CD4-positive, alpha-beta T cell (primary cell): ENCODE measurements at places on chromosomes 6 and 20. TPM values are rescaled to one million over a fixed set of nuclear protein-coding genes. Genes with fewer than 3 reads are reported as not detected.

DNA sequence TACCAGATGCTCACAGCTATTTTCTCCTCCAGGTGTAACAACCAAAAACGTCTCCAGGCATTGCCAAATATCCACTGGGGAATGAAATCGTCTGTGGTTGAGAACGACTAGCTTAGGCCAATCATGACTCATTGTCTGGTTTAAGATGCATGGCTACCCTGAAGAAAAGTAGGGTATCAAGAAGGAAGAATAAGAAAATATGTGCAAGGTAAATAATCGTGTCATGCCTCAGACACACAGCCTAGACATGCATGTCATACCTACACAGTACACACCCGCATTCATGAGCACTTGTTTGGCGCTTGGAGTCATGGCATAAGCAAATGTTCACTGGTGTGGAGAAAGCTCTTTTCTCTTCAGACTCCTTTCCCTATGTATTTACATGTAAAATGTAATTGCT, 745.7 kb downstream of the MAFB start:
- H3K27me3 ChIP-seq = no peaks in the 10 kb centered on the region
- no peak overlapping the region for H3K27ac ChIP-seq
- no peaks in the 10 kb centered on the region for H3K36me3 ChIP-seq
- no peak overlapping the region for H3K4me3 ChIP-seq

- peaks cover 7% of the 10 kb centered on the region for H3K27me3 ChIP-seq
- no peaks in the 10 kb centered on the region for H3K36me3 ChIP-seq
- no peak overlapping the region for H3K27ac ChIP-seq
Observed at GRCh38 chr6:142304241-142304640, 2.4 kb downstream of the ADGRG6 start.

The TEAD3 gene
- not detected for total RNA-seq

GRCh38 chr20:37233548-37234253, 27.9 kb downstream of the GHRH start:
- peaks cover 99% of the 10 kb centered on the region for H3K36me3 ChIP-seq
- no peak for DNase-seq
- no peak overlapping the region for H3K27ac ChIP-seq
- H3K4me1 ChIP-seq = no peaks in the 10 kb centered on the region
- no peak overlapping the region for H3K4me3 ChIP-seq
- H3K27me3 ChIP-seq = no peaks in the 10 kb centered on the region

- H3K36me3 ChIP-seq = no peaks in the 10 kb centered on the region
- peaks cover 3% of the 10 kb centered on the region for H3K4me1 ChIP-seq
- no peak overlapping the region for H3K4me3 ChIP-seq
- H3K27me3 ChIP-seq = no peaks in the 10 kb centered on the region
Observed at GRCh38 chr6:142398353-142398752, 96.5 kb downstream of the ADGRG6 start.

DNA sequence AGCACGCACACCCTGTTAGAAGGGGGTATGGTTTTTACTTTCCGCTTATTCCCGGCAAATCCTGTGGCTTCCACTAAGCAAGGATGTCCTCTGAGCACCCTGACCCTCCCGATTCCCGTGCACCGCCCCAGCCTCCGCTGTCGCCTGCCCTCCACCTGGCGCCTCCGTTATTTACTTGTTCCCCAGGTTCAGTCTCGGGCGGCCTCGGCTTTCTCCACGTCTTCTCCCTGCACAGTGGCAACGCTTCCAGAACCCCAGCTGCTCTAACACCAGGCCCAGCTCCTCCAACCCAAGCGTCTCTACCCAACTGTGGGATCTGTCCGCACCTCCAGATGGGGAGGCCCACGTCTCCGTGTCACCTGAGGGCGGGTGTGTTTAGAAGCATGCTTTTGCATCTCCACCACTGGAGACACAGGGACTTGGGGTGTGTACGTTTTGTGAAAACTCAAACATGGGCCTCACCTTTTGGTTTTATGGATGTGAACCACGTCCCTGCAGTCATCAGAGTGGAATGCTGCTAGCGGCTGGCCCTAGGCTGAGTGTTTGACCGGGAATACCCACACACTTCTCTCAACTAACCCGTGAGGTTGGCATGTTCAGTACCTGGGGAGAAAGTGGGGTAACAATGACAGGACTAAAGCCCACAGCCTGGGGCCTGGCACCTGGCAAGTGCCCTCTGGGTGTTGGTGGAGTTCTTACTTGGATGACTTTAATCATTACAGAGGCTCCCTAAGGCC, 79.9 kb downstream of the THBS2 start:
- H3K4me1 ChIP-seq = no peaks in the 10 kb centered on the region
- H3K27me3 ChIP-seq = no peaks in the 10 kb centered on the region
- no peak overlapping the region for H3K4me3 ChIP-seq
- no peak overlapping the region for H3K27ac ChIP-seq

- H3K36me3 ChIP-seq = no peaks in the 10 kb centered on the region
- H3K4me3 ChIP-seq = no peak overlapping the region
- no peaks in the 10 kb centered on the region for H3K27me3 ChIP-seq
- no peak for DNase-seq
- H3K4me1 ChIP-seq = no peaks in the 10 kb centered on the region
Observed at GRCh38 chr20:33654680-33655161, 7.4 kb upstream of the C20orf144 start.
